ENCODE measurements at places on chromosomes 5 and 9. TPM values are rescaled to one million over a fixed set of nuclear protein-coding genes. Genes with fewer than 3 reads are reported as not detected.

GRCh38 chr5:132059043-132059695, 1.3 kb upstream of the IL3 start:
- DNase-seq: no peak

PLAC8L1 gene
- polyA plus RNA-seq: 2.4 TPM

DNA sequence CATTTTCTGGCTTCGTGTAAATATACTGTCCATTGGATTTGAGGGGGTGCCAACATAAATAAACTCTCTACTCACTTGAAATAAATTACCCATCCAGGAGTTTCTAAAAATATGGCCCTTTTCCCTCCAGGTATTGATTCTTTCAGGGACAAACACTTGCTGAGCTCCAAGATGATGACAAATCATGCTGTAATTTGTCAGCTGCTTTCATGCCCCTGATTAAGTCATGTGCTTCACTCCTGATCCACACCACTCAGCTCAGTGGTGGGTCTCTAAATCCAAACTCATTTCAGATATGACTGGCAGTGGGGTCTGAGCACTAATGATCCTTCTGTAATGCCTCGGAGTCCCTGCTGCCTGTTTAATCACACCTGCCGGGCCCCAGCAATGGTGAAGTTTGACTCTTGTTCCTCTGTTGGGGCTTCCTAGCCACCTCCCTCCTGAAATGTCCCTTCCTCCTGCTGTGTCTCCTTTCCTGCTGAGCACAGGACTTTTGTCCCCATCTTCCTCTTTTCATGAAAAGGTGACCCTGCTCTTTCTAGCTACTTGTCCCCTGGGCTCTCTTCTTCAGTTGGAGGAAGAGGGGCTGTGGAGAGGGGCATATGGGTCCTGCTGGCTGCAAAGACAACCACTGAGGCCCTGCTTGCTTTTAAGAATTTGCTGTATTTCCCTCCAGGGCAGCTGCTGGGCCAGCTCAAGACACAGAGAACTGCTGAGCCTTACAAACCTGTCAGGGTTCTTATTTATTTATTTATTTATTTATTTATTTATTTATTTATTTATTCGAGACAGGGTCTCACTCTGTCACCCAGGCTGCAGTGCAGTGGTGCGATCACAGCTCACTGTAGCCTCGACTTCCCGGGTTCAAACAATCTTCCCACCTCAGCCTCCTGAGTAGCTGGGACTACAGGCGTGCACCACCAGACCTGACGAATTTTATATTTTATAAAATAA, 200.0 kb downstream of the ATP10B start:
- no peak for DNase-seq

GRCh38 chr5:169302491-169303118, 1.7 kb upstream of the SLIT3 start:
- DNase-seq: peak; percentile 82

DNA sequence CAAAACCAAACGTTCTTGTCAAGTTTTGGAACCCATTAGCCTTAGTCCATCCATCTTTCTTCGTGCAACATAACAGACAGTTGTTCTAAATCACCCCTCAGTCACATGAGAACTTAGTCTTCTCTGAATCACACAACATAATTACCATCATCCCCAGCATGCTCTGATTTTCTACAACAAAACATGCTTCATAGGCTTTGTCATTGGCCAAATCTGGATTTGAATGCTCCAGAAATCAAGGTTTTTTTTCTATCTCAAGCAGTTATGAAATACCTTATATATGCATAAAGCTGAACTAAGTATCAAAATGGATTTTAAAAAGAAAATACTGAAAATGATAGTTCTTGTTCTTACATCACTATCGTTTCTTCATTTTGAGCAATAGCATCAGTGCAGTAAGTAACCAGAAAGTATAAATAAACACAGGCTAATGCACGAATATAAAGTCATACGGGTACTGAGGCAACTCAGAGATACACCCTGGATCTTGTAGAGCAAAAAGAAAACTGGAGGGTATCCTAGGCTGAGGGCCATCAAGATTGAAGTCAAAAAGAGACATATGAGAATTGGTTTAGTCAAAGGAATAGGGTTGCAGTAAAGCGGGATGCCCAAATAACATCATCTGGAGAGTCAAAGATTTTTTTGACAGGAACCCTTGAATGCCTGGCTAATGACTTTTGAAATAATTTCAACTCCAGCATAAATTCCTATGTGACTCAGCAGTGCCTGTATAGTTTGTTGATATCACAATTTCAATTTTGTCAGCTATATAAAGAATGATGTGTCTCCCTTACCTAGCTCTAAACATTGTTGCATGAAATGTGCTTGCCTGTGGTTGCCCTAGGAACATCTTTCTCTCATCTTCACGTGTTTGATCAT, 164.7 kb downstream of the ADAMTSL1 start:
- DNase-seq: no peak

- DNase-seq: no peak
These were observed 201.7 kb upstream of the TAS2R1 start for GRCh38 chr5:9831823-9832222.

CPEB4 gene
- polyA plus RNA-seq: 46.0 TPM

GRCh38 chr5:176603091-176603490, 6.9 kb downstream of the GPRIN1 start:
- no peak for DNase-seq

GRCh38 chr5:56313004-56313531, 79.9 kb upstream of the ANKRD55 start:
- DNase-seq: no peak

- no peak for DNase-seq
These were observed 174.8 kb downstream of the FAM114A2 start for GRCh38 chr5:153863951-153864350.

DNA sequence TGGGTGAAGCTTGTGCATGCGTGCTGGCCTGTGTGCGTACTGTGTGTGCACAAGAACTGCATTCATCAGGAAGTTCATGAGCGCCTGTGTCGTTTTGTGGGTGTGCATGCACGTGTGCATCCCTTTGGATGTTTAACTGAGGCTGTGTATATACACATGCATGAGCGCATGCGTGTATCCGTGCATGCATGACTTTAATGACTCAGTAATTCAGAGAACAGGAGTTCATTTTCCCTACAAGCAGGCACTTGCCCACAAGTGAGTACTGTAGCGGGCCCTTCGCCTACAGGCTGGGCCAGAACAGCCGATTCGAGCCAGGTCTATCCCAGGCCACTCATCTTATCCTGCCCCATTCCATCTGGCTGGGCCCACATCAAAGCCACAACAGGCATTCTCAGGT, 29.8 kb downstream of the CORO2A start:
- DNase-seq: no peak

DDX4 gene
- 0.12 TPM for polyA plus RNA-seq

GRCh38 chr5:11212706-11213105, 451.7 kb upstream of the DAP start:
- DNase-seq: no peak

TAF11L10 gene
- polyA plus RNA-seq: not detected

SPINK13 gene
- polyA plus RNA-seq: 1.1 TPM

- no peak for DNase-seq
These were observed 6.9 kb upstream of the COL5A1 start for GRCh38 chr9:134634667-134635230.

ARL14EPL gene
- not detected for polyA plus RNA-seq

- DNase-seq: peak; percentile 8
These were observed 772 bp downstream of the DCAF10 start for GRCh38 chr9:37801287-37801850.

- no peak for DNase-seq
These were observed 10.1 kb upstream of the MOB3B start for GRCh38 chr9:27539479-27540441.

TMC1 gene
- 1.3 TPM for polyA plus RNA-seq

- no peak for DNase-seq
These were observed 746.5 kb upstream of the ZNF608 start for GRCh38 chr5:125492977-125493376.

- DNase-seq: no peak
These were observed 41.1 kb downstream of the F2R start for GRCh38 chr5:76757049-76757448.

DNA sequence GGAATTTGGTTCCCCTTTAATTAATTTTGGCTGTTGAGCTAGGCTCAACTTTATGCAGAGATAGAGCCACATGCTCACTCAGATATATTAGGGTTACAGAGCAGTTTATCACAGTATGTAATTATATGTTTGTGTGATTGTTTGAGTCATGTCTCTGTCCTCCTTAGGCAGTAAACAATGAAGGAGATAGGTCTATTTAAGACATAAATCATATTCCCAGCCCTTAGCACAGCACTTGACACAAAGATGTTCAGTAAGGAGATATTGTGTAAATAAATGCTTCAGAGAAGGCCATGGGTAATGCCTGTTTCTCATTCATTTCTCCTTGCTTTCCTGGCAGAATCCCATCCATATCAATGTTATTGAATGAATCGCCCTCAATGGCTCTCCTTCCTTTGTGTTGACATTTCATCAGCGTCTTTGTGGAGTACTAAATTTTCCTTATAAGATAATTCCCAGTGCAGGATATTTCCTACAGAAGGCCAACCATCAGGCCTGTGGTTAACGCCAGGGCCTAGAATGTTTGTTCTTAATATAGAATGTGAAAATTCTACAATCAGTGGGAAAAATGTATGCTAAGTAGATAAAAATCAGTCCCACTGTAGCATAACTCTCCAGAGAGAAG, 408.0 kb downstream of the EBF1 start:
- no peak for DNase-seq

FUT7 gene
- polyA plus RNA-seq: not detected

DNA sequence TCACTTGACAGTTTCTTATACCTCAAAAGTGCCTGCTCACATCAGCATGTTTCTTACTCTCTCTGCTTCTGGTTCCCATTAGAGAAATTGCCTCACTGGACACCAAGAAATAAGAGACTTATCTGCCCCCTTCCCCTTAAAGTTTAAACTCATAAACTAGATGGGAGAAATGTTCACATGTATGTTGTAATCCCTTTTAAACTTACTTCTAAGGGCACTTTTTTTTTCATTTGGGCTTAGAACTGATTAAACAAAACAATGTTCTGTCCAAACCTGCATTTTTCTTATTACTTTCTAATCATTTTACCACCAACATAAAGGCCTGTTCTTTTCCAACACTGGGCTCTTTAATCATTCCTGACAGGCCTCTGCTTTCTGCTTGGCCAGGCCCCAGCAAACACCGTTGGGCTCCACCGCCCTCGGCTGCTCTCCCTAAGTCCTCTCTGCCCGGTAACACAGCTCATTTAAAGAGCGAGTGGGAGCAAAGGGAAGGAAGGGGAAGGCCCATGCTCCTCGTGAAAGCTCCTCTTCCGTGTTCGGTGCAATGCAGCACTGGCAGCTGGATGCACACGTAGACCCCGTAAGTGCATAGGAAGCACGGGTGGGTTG, 53.4 kb downstream of the ROR2 start:
- peak; percentile 85 for DNase-seq

DNA sequence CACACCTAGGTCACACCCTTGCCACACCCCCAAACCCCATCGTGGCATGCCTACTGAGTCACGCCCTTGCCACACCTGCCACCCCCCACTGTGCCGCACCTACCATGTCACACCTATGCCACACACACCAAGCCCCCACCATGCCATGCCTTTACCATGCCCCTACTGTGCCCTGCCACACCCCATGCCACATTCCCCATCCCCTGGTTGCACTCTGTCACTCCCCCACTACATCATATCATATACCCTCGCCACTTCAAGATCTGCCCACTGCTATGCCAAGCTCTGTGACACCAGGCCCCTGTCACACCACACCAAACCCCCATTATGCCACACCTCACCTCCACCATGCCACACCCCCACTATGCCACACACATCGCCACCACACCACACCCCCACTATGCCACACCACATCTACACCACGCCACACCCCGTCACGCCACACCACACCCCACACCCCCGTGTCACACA, 101.2 kb downstream of the OLFM1 start:
- no peak for DNase-seq

DNA sequence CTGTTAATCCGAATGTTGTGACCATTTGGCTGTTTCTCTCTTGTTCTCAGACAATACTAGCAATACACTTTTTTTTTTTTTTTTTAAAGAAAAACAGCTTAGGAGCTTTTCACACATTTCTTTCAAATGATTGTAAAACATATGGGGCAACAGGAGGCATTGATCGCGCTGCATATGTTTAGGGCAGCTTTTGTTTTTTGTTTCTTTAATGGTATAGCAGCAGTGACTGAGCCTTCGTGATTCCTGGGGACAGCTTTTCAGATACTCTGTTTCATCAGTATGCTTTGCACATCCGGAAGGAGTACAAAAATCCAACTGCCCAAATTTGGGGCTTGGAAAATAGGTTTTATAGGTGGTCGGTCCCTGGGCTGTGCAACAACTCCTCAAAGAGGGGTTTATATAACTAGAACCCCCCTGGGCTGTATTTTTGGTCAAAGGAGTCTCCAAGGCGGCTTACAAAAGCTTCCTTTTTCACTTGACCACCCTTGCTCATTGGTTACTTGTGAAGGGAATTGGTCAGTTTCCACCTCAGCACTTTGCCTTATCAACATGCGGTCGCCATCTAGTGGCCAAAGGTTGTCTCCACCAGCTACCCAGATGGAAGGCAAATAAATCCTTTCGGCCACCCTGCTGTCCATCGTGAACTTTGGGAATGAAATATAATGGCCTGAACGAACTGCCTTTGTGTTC, 91.8 kb downstream of the PDE6A start:
- DNase-seq: peak; percentile 67

UNC5A gene
- polyA plus RNA-seq: 0.17 TPM

GRCh38 chr5:98157368-98157767, 616.1 kb upstream of the RGMB start:
- DNase-seq: no peak

DNA sequence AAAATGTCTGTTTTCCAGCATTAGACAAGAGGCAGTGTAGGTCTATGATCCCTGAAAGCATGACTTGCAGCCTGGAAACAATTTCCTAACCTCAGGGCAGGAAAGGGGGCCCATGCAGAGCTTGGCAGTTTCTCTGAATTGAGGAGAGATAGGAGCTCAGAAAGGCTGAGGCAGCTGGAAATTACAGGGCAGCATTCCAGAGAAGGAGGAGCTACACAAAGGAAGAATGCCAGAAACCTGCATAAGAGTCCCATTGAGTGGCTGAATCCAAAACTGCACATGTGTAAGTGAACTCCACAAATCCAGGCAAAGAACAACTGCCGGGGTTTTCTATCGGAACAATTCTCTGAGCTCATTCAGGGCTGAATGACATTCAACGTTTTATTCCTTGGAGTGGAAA, 346.8 kb downstream of the PIK3R1 start:
- DNase-seq: peak; percentile 67

DNA sequence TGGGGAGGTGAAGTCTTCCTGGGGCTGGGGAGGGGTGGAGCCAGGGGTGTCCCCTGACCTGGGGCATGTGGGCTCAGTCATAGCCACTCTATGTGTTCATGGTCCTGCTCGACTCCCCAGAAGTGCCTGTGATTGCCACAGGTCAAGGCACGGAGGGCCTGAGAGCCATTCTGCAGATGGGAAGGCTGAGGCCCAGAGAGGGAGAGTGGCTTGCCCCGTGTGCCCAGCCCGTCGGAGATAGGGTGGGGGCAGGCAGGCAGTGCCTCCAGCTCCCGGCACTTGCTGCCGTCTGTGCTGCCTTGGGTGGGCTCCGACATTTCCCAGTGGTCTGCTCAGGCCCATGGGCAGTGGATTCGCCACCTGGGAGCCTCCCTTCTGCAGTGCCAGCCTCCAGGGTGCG, 74.0 kb downstream of the RXRA start:
- DNase-seq: no peak
